ENCODE measurements at places on chromosomes 3 and 15.

DNA sequence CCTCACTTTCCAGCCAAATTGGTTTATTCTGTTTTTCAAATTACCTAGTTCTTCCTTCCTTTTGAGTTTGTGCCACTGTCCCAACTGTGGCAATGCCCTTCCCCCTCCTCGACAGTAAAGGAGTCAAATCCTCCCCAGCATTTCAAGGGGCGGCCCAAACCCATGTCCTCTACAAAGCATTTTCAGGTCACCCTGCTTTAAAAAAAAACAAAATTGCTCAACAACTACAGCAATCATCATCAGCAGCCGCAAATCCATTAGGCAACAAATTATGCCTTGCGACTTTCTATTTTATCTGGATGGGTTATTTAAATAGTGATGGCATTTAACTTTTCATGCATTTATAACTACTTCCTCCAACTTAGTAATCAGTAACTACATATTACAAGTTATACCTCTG, 32.7 kb downstream of the PLD1 start:
- no peak for DNase-seq

GRCh38 chr15:71259866-71260265, 144.6 kb downstream of the THSD4 start:
- no peak for DNase-seq

- no peak for DNase-seq
These were observed 36.3 kb downstream of the SCN11A start for GRCh38 chr3:39015418-39015817.

GRCh38 chr3:46954178-46954577, 22.4 kb downstream of the CCDC12 start:
- DNase-seq = no peak

GRCh38 chr15:25900901-25901300, 37.8 kb upstream of the ATP10A start:
- no peak for DNase-seq

DNA sequence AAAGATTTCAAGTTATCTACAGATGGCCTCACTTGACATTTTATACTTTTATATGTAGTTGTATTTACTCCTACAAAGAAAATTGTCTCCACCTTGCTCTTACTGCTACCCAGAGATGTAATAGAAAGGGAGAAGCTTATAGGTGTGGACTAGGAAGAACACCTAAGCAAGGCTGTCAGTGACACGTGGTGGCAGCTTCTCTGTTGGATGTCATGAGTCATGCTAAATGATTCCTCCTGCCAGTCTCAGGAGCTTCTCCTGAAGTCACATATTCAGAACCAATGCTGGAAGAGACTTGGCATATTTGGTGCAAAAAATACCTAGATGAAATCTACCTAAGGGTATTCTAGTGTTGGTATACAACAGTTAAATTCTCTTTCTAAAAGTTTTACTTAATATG, 184.7 kb downstream of the LRRC3B start:
- no peak for DNase-seq

DNA sequence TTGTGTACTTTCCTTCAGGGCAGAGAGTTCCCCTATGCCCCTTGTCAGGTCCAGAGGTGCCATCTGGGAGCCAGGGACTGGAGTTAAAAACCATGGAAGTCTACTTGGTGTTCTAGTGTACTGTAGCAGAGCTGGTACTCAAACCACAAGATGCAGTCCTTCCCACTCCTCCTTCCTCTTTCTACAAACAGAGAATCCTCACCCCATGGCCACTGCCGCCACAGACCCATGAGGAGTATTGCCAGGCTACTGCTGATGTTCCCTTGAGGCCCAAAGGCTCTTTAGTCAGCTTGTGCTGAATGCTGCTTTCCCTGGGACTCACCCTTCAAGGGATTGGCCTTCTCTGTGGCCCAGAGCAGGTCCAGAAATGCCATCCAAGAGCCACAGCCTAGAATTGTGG, 229.2 kb upstream of the ZPLD1 start:
- no peak for DNase-seq

- no peak for DNase-seq
These were observed 22.5 kb downstream of the DCAF1 start for GRCh38 chr3:51477360-51477711.

- no peak for DNase-seq
These were observed 26.9 kb downstream of the ATOSA start for GRCh38 chr15:52652286-52652685.

DNA sequence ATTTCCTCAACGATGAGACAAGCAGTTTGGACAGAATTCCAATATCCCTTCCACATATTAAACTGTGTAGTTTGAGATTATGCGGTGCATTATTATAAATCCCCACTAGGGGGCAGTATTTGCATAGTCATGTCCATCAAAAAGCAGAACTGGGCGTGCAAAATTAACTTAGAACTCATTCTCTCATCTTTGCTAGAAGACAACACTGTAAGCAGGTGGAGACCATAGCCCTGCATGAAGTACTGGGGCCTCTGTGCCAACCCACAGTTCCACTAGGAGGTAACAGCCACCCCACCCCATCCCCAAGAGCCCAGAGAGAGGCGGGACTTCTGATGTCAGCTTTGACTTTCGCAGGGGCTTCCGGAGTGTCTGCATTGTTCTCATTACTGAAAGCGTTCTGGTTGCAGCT, 106.6 kb upstream of the TMC3 start:
- no peak for DNase-seq
